Left kidney (tissue), 8 donors: ENCODE measurements at places on chromosomes 7 and 10. TPM values are rescaled to one million over a fixed set of nuclear protein-coding genes. Genes with fewer than 3 reads are reported as not detected.

- DNase-seq: peak; percentile 54
These were observed 3.4 kb downstream of the TACR2 start for GRCh38 chr10:69413221-69413865.

DNA sequence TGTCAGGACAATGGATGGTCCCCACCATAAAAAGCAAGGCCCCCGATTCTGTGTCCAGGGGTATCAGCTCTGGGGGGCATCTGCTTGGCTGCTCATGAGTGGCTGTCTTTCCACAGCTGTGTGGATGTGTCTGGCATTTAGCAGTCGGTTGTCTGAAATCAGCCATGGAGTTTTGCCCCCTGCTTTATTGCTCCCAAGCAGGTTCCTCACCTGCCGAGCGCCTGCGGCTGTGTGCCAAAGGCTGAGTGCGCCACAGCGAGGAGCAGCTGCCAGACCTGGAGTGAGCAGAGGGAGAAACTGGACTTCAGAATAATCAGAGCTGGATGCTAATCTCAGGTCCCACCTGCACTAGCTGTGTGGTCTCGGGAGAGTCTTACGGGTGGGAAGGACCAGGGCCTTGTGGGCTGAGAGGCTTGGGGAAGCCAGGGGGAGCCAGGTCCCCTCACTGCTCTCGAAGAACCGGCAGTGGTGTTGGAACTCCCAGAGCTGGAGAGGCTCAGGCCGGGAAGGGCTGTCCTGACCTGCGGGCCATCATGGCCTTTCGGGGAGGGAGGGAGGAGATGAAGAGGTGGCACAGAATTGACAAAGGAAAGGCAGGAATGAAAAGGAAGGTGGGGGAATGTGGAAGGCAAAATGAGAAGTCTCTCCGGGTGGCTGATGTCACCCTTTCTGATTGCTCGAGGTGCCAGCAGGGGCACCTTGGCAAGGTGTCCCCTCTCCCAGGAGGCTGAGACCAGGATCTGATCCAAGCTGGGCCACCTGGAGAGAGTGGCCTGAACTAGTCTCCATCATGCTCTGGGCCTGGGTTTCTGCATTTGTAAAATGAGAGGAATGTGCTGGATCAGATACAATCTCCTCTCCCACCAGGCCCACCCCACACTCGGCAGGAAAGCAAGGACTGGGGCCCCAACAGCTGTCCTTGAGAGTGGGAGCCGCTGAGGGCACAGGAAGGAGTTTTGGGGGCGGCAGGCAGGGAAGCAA, 30.2 kb upstream of the LEP start:
- no peak for DNase-seq

- DNase-seq: no peak
These were observed 19.7 kb upstream of the PTPRZ1 start for GRCh38 chr7:121853307-121853706.

GRCh38 chr7:101957744-101958525, 140.5 kb downstream of the CUX1 start:
- DNase-seq: no peak

DNA sequence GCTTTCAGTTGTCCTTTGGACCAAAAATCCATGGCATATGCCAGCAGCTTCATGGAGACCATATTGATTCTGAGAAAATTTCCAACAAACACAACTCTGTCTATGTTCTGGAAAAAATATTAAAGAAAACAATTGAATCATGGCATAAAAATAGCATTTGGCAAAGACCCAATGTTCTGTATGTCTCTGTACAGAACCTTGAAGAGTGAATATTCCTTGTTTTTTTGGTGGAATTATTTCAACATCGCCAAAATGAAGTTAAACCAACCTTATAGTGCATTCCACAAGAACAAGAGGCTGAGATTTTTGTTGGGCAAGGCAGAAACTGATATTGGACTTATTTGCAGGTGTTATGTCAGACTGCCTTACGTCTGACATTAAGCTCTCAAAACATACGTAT, 53.3 kb upstream of the SLC16A12 start:
- no peak for DNase-seq

DNA sequence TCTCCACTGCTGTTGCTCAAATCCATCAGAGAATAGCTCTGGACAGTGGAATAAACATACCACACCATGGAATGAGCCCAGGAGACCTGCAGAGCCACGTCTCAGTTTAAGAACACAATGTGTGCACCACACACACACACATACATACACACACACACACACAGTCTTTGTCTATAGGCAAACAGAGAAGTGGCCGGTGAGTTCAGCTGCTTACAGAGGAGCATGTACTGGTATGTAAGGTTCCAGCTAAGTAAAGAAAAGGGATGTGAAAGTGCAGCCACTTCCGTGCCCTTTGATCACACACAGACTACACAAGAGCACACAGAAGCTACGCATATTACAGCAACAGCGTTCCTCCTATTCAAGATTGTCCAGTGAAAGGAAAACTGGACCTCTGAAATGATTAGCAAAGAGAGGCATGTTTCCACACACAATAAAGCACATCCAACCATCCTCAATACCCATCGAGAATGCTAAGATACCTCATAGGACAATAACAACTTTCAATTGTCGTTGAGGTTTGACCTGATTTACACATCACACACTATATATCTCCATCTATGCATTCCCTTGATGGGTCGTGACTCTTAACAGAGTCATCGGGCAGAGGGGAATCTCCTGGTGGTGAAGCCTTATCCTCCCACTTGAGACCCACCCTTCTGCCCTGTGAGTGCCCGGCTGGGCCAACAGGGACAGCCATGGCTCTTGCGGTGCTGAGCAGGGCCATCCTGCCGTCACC, 23.6 kb downstream of the SLC35B4 start:
- DNase-seq: no peak

DNA sequence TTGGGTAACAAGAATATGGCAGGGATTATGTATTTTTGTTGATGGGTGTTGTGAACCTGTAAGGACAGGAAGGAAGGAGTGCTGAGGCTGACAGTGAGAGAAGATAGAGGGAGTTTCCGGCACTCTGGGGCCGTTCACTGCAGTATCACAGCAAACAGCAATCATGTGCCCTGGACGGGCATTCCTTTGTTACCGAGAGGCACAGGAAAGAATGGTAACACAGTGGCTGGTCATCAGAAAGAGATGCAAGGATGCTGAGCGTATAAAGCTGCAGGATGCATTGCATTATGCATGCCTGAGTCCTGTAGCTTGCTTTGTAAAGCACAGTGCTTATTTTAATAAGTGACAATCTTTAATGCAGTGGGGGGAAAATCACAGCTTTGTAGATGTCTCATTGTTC, 286.8 kb downstream of the RPS24 start:
- DNase-seq: no peak

- DNase-seq: no peak
These were observed 17.6 kb upstream of the TNPO3 start for GRCh38 chr7:129072479-129073011.

GRCh38 chr10:73581918-73582317, 9.2 kb downstream of the USP54 start:
- no peak for DNase-seq

DNA sequence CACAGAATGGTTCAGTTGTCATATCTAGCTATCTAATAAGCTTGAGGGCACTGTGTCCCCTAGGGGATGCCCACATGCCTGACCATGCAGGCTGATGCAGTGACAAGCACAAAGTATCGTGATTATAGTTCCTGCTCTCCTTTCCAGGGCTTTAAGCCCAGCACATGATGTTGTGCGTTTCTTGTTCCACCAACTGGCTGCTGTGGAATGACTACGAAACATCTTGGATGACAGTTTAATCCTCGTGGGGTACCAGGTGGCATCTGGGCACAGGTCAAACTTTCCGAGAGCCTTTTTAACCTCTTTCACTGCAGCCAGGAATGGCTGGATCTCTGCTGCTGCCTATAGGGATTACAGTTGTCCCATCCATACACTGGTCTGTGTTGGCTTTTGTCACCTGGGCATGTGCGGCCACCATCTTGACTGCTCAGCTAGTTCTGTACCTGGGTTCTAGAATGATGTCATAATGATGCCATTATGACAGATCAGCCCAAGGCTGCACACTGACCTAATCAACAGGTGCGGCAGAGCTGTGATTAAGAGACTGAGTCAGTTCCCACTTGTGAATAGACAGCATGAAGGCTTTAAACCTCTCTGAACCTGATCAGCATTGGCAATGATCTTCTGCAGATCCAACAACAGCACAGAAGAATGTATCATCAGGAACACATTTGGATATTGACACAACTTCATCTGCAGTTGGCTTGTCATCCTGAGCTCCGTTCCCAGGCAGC, 144.1 kb downstream of the DLG5 start:
- DNase-seq: no peak

GRCh38 chr7:130151591-130152492, 53.4 kb downstream of the TMEM209 start:
- DNase-seq: no peak

- DNase-seq: no peak
These were observed 204.5 kb upstream of the GHITM start for GRCh38 chr10:83934641-83935338.

DNA sequence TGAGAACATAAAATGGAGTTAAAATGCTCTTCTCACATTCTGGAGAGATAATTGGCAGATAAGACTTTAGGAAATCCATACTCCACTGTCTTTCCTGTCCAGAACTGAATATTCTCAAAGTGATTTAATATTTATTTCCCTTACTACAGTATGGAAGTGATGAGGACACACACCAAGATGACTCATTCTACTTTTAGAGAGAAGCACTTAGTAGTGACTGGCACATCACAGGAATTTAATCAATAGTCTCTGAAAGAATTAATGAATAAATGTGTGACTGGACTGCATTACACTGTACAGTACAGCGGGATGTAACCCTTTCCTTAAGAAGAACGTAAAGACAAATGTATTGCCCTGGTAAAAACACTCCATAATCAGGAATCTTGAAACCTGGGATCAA, 116.7 kb downstream of the SEMA3E start:
- DNase-seq: no peak

- no peak for DNase-seq
These were observed 37.7 kb downstream of the ASB13 start for GRCh38 chr10:5628451-5629302.

DNA sequence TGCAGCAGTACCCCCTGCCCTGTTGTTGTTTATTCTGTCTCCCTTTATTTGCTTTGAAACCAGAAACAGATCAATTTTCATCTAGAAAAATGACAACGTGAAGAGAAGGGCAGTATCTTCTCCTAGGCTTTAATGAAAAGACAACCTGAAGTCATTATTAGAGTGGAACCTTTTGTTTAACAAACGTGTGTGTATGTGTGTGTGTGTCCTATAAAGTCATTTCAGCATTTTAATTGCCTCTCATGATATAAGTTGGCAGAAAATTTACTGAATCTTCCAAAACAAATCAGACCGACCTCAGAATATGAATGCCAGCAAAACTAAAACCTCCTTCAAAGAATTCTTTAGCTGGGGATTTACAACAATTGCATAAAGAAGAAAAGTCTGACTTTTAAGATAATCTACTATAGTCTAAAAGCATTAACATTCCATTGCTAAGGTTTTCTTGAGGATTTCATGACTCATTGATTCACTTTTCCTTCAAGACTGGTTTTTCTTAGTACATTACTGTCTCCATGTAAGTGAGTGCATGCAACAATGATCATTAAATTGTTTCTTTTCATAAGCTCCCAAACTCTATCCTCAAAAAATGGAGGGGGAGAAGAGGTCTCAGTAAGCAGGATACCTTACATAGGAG, 3.2 kb downstream of the GLI3 start:
- no peak for DNase-seq

DNA sequence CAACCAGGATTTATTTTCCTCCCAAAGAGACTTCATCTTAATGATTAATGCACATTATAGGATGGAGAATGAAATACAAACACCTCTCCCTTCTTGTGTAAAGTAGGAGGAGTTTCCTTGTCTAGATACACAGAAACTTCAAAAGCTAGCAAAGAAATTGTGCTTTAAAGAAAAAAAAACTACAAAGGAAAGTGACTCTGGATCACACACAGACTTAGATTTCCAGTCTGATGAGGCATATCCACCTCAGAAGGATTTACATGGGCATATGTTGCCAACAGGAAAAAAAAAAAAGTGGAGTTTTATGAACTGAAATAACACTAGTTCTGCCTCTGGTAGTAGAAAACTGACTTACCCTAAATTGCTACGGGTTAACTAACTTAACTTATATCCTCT, 449.6 kb downstream of the KCNMA1 start:
- DNase-seq: no peak

DNA sequence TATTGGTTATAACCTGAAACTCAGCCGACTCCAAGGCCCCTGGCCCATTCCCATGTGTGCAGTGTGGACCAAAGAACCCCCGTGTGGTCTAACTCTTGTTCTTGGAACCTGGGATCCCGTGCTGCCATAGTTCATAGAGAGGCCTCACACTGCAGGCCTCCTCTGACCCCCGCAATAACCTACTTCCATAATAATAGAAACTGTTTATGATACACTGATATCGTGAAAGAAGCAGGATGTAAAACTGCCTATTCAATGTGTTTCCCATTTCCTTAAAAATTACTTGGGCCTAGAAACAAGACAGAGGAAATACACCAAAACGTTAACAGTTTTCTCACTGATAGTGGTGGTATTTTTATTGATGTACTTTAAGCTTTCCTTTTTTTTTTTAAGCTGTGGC, 109.2 kb upstream of the KDM7A start:
- no peak for DNase-seq

DNA sequence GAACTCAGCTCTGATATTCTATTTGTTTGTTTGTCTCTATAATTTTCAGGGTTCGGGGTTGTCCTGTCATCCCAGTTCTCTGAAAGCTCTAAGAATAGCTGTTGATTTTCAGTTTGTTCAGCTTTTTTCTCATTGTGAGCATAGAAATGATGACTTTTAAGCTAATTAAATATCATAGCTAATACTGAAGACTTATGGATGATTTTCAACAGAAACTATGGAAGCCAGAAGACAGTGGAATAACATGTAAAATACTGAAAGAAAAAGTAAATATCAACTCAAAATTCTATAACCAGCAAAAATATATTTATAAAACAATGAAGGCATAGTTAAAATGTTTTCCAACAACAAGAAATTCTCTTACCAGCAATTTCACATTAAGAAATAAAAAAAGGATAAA, 96.4 kb upstream of the ETV1 start:
- no peak for DNase-seq

DNA sequence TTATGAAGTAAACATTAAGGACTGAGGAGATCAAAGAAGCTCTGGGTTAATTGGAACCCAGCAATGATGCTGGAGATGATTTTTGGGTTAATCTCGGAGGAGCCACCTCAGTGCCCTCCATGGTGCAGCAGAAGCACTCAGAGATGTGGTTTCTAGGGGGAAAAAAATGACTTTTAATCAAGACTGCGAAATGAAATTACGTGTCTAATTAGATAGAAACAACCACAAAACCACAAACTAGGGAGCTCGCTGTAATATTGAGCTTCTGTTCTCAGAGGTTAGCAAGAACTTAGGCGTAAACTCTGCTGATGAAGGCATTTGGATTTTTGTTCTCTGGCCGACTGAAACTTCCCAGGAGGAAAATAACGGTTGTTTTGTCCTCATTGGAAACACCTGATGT, 319.0 kb downstream of the GRID1 start:
- DNase-seq: no peak

DDX50 gene
- 68.4 TPM for polyA plus RNA-seq

PTPN12 gene
- polyA plus RNA-seq: 113 TPM

ZNF853 gene
- polyA plus RNA-seq: 13.8 TPM

PROSER2 gene
- 4.0 TPM for polyA plus RNA-seq

UNC5B gene
- 45.4 TPM for polyA plus RNA-seq

C10orf62 gene
- polyA plus RNA-seq: 1.1 TPM

OGDHL gene
- polyA plus RNA-seq: 45.7 TPM

UTF1 gene
- not detected for polyA plus RNA-seq

CFAP46 gene
- polyA plus RNA-seq: 7.4 TPM

ESYT2 gene
- 47.7 TPM for polyA plus RNA-seq

HTR5A gene
- not detected for polyA plus RNA-seq

SEMA3E gene
- polyA plus RNA-seq: 1.3 TPM

PCDH15 gene
- polyA plus RNA-seq: 11.9 TPM

PRPS1L1 gene
- polyA plus RNA-seq: not detected

VGF gene
- polyA plus RNA-seq: 0.20 TPM

LRIT1 gene
- polyA plus RNA-seq: not detected

NHLRC2 gene
- polyA plus RNA-seq: 28.4 TPM

CALCR gene
- 1.0 TPM for polyA plus RNA-seq
